ENCODE measurements at places on chromosomes 7 and 10. TPM values are rescaled to one million over a fixed set of nuclear protein-coding genes. Genes with fewer than 3 reads are reported as not detected.

GRCh38 chr10:20446561-20447193 is 450.4 kb downstream of the NEBL start:
- no peak for DNase-seq

DNA sequence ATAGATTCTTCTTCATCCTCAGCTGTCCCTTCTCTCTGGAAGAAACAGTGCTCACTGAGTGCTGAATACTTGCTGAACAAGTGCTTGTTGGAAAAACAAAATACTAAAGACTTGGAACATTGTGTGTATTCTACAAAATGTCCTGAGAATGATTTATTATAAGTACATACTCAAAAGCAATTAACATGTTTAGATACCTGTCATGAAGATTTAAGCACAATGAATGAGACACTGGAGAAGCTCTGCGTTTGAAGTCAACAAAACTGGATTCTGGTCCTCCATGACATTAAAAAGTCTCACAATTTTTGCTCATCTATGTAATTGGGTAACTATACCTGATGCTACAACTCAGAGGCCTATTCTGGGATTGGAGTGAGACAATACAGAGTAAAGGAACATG is 34.8 kb upstream of the LAMB1 start:
- no peak for DNase-seq

VAX1 gene
- not detected for polyA plus RNA-seq

- no peak for DNase-seq
These were observed 82.9 kb downstream of the VIPR2 start for GRCh38 chr7:159061674-159062212.

DNA sequence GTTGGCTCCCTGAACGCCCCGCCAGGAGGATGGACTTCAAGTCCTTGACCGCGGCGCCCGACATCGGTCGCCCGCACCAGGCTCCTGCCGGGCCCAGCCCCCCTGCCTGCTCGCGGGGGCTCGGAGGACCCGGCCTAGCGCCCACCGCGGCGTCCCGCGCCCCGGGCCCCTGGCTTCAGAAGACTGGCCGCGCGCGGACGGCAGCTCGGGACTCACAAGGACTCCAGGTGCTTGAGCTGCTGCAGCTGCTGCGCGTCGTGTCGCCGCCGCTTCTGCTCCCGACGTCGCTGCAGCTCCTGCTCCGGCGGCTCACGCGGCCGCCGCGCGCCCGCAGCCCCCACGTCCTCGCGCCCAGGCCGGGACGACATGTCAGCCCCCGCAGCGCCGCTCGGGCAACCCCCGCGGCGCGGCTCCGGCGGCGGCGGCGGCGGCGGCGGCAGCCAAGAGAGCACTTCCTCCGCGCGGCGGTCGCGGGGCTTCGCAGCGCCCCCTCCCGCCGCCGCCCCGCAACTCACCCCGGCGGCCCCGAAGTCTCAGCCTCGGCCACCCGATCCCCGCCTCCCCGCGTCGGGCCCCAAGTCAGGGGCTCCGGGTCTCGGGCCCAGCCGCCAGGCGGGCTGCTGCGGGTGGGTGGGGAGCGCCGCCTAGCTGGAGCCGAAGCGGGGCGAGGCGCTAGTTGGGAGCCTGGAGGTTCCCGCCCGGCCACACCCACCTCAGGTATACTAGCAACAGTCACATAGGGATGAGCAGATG is at the start of gene RP9:
RP9 (minus strand) TSS at position 400 of the 753 bp plus-strand sequence; CDS start at position 368, 32 bp downstream.
- peak; percentile 77 for DNase-seq

SPDYE5 gene
- polyA plus RNA-seq = 6.2 TPM

DNA sequence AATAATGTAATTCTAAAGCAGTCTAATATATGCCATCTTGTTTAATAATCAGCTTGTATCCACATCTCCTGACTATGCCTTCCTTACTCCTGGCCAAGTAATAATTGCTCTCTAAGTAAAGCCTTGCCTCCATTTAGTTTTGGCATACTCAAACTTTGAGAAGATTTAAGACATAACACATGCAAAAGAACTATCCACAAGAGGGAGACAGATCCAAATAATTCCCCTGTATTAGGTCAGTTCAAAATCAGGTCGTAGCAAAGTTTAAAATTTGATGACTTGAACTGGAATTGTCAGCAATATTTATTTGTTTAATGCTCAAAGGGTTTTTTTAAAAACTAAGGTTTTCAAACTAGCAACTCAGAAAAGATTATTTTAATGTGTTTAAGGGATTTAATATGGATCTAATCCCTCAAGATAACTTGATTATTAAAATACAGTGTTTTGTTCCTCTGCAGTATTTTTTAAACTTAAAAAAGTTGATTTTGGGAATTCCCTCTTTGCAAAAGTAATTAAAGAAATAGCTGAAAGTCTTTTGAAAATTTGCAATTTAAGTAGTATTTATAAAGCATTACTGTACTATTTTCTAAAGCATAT is 95.3 kb downstream of the HDAC9 start:
- DNase-seq = no peak
